Colonic mucosa (tissue), 4 donors: ENCODE measurements at places on chromosomes 2 and 18. TPM values are rescaled to one million over a fixed set of nuclear protein-coding genes. Genes with fewer than 3 reads are reported as not detected.

- no peaks in the 10 kb centered on the region for H3K27me3 ChIP-seq
- no peak for DNase-seq
These were observed 45.1 kb upstream of the SERTAD2 start for GRCh38 chr2:64698668-64699444.

- DNase-seq, result no peak
- no peaks in the 10 kb centered on the region for H3K27me3 ChIP-seq
- no peak overlapping the region for H3K4me3 ChIP-seq
These were observed 1325.0 kb upstream of the CDH2 start for GRCh38 chr18:29501952-29502351.

DNA sequence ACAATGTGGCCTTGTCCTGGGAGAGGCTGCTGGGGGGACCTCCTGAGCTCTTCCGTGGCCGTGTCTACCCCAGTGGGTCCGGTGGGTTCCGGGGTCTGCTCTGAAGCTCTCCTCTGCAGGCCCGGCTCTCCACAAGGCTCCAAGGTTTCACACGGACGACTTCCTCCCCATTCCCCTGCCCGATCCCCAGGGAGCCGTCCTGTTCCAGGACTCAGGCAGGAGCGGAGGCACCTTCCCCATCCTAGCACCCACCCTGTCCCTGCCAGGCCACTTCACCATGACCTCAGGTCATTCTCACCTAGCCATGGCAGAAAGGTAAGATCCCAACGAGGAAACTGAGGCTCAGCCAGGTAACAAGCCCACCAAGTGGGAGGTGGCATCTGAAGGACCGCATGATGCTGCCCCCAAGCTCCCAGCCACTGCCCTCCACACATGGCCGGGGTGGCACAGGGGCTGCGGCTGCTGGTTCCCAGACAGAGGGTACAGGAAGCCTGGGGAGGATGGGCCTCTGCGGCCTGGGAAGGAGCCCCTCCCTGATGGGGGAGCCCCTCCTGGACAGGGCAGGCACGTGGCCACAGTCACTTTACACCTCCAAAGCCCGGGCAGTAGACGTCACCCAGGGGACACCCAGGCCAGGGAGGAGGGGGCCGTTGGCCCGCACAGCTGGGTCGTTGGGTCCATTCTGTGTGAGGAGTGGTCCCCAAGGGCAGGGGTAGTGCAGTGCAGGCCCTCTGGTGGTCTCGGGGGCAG is 274.0 kb downstream of the NDUFA10 start:
- no peak overlapping the region for H3K4me3 ChIP-seq
- H3K36me3 ChIP-seq, result no peaks in the 10 kb centered on the region
- no peak overlapping the region for H3K27ac ChIP-seq
- H3K27me3 ChIP-seq, result no peaks in the 10 kb centered on the region
- DNase-seq, result no peak
- H3K4me1 ChIP-seq, result no peaks in the 10 kb centered on the region

DNA sequence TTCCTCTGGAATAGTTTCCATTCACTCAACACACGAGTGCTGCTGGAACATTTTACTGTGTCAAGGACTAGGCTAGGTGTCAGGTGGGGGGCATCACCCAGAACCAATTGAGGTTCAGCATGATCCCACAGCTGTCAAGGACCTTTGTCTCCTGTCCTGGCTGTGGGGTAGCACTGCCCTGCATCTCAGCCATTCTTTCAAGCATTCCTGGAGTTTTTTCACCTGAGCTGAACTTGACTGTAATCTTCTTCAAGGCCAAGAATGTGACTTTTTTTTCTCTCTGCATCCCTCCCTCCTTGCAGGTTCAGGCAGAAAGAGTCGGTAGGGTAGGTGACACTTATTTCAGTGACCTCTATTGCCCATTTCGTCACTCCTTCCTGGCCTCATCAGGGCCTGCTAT is 3.5 kb downstream of the MAPK4 start:
- H3K36me3 ChIP-seq, result no peaks in the 10 kb centered on the region
- H3K4me1 ChIP-seq, result no peaks in the 10 kb centered on the region
- no peak for DNase-seq

Gene TUBA3E
- total RNA-seq, result not detected

Gene RSAD2
- total RNA-seq, result 4.7 TPM

Gene HJURP
- 40.8 TPM for total RNA-seq

- peaks cover 3% of the 10 kb centered on the region for H3K4me1 ChIP-seq
- DNase-seq, result no peak
- no peak overlapping the region for H3K4me3 ChIP-seq
- no peaks in the 10 kb centered on the region for H3K36me3 ChIP-seq
These were observed 60.9 kb upstream of the MGAT5 start for GRCh38 chr2:134193006-134193405.

DNA sequence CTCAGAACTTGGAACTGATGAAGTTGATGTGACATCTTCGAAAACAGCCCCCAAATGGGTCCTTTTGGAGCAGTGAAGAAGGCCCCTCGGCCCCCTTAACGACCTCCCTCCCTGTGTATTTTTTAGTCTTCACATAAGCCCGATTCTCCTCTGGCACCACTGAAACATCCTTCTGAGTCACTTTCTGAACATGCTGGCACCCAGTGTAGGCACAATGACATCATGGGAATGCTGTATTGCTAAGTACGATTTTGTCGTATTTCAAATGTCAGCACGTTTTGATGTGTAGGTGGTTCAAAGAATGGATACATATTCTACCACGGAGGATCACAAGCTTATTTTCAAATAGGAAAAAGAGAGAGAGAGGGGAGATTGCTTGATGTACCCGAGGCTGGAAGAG is 111.7 kb upstream of the RIOK3 start:
- no peaks in the 10 kb centered on the region for H3K36me3 ChIP-seq
- no peaks in the 10 kb centered on the region for H3K4me1 ChIP-seq
- H3K27ac ChIP-seq, result no peak overlapping the region

Gene TACR1
- not detected for total RNA-seq

Gene RAD51AP2
- 0.11 TPM for total RNA-seq
